ENCODE measurements at places on chromosomes 5 and 9.
A peak's percentile ranks its signal among the peaks of the same experiment; 100 is the strongest.

- no peak for DNase-seq
These were observed 5.6 kb downstream of the TBC1D9B start for GRCh38 chr5:179901915-179902762.

DNA sequence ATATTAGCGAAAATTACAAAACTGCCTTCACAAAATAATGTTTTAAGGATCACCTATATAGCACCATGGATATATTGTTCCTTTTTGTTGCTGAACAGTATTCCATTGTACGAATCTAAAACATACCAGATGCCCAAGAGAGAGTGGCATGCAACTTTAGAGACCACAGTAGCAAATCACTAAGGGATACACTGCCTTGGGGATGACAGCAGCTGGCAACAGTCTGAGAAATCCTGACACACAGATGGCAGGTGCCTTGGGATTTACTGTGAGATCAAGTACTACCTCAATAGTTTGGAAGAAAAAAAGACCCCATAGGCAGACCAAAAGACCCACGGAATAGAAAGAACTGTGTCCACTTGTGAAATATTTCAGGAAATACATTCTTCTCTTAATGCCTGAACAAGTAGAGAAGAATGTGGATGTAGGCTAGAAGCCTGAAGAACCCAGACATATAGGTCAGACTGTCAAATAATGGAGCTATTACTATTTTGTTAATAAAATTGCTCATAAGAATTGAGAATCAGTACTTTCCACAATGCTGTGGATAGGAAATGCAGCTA is 53.4 kb downstream of the PLPP1 start:
- no peak for DNase-seq

DNA sequence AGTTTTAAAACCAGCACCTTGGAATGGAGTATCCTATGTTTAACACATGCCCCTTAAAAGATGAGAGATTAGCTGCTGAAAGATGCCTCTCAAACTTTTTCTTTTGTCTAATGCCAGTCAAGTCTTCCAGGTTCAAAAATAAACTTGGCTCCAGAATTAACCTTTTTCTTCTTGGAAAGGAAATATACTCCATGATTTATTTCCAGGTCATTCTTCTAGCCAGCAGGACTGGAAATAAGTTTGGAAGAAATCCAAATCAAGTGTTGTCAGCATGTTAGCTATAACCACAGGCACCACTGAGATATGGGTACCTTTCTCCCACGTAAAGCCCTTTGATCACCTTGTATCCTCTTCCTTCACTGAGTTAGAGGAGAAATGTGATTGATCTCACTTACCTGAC is 56.1 kb downstream of the NLN start:
- DNase-seq: no peak

GRCh38 chr5:72846483-72846882 is 30.0 kb downstream of the TNPO1 start:
- DNase-seq: no peak

DNA sequence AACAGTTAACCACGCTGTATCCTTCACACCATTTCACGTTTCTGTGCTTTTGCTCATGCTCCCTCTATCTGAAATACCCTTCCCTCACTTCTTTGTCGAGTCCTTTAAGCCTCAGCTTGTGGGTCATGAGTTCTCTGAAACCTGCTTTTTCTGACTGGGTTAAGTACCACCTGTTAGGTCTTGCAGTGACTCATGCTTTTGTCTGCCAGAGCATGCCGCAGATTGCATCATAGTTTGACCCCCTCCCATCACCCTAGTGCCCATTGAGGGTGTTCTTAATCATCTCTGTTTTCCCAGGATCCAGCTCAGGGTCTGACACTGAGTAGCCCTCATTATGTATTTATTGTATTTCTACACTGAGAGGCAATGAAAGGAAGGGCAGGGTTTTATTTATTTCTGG is 190.2 kb downstream of the ASTN2 start:
- DNase-seq: no peak

GRCh38 chr5:81606150-81606549 is 144.7 kb downstream of the SSBP2 start:
- no peak for DNase-seq

- DNase-seq: no peak
These were observed 31.9 kb upstream of the PCSK5 start for GRCh38 chr9:75858497-75859092.

GRCh38 chr5:98309785-98310598 is 463.5 kb upstream of the RGMB start:
- DNase-seq: peak; percentile 96

- DNase-seq: no peak
These were observed 193.6 kb upstream of the SMC2 start for GRCh38 chr9:103900466-103900865.
